ENCODE measurements at places on chromosomes 7 and 10. TPM values are rescaled to one million over a fixed set of nuclear protein-coding genes. Genes with fewer than 3 reads are reported as not detected.

DNA sequence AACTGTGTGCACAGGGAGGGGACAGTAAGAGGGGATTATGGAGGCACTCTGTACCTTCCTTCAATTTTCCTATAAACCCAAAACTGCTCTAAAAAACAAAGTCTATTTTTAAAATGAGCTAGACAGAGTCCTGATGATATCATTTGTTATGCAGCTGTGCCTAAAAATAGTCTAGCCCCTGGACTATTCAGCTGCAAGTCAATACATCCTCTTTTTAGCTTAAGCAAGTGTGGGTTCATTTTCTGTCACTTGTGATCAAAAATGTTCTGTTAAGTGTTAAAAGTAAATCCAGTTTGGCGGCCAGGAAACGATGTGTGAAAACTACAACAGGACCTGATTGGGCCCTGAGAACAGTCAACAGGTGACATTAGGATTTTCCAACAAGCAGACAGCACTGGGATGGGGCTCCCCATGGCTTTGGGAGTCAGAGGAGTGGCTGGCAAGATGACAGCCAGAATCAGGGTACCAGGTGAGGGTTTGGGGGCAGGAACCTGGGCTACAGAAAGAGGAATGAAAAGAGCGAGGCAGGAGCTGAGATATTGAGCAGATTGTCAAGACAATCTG lies 33.9 kb downstream of the FAM107B start:
- no peaks in the 10 kb centered on the region for H3K27me3 ChIP-seq
- peaks cover 35% of the 10 kb centered on the region for H3K4me1 ChIP-seq
- H3K27ac ChIP-seq: no peak overlapping the region
- DNase-seq: no peak
- H3K36me3 ChIP-seq: no peaks in the 10 kb centered on the region
- no peak overlapping the region for H3K4me3 ChIP-seq

Gene NPFFR1
- total RNA-seq: not detected

Gene ZKSCAN5
- 7.7 TPM for total RNA-seq

Gene CALCR
- total RNA-seq: not detected

- H3K36me3 ChIP-seq: no peaks in the 10 kb centered on the region
- no peak overlapping the region for H3K4me3 ChIP-seq
- DNase-seq: no peak
- H3K27me3 ChIP-seq: no peaks in the 10 kb centered on the region
- H3K27ac ChIP-seq: no peak overlapping the region
- no peaks in the 10 kb centered on the region for H3K4me1 ChIP-seq
Measured at GRCh38 chr10:91185239-91185875, 35.1 kb upstream of the PCGF5 start.

Gene AKR1C8
- not detected for total RNA-seq

GRCh38 chr7:142323706-142324105 lies 65.8 kb upstream of the PRSS58 start:
- no peaks in the 10 kb centered on the region for H3K36me3 ChIP-seq
- no peak for DNase-seq
- no peaks in the 10 kb centered on the region for H3K27me3 ChIP-seq
- H3K4me3 ChIP-seq: no peak overlapping the region

DNA sequence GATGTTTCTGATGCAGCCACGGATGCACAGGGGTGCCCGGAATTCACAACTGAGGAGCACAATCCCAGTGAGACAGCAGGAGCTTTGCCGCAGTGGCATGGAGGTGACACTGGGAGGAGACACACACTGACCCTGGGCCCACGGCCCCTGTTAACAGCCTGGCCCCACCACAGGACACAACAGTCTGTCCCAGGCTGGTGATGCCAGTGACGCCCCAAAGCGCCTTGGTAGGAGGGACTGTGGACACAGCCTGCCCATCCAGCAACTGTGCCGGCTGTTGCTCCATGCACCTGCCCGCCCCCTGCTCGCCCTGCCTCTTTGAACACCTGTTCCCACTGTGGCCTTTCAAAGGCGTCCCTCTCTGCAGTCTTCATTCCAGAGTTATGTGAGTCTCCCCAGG lies 49.8 kb downstream of the KLF6 start:
- H3K4me3 ChIP-seq: no peak overlapping the region
- H3K27ac ChIP-seq: no peak overlapping the region
- no peak for DNase-seq

Gene PTPRZ1
- 5.6 TPM for total RNA-seq

Gene PHKG1
- 18.7 TPM for total RNA-seq

Gene ARHGAP21
- 57.8 TPM for total RNA-seq

GRCh38 chr7:1645071-1645409 lies 25.0 kb upstream of the ELFN1 start:
- no peaks in the 10 kb centered on the region for H3K36me3 ChIP-seq
- no peak overlapping the region for H3K4me3 ChIP-seq
- DNase-seq: no peak
- no peak overlapping the region for H3K27ac ChIP-seq
- H3K4me1 ChIP-seq: no peaks in the 10 kb centered on the region

Gene AEBP1
- 182 TPM for total RNA-seq

- DNase-seq: no peak
- no peak overlapping the region for H3K4me3 ChIP-seq
- H3K27ac ChIP-seq: no peak overlapping the region
- H3K36me3 ChIP-seq: peaks cover 20% of the 10 kb centered on the region
- no peaks in the 10 kb centered on the region for H3K27me3 ChIP-seq
Measured at GRCh38 chr7:4109481-4110110, 572.5 kb upstream of the FOXK1 start.

DNA sequence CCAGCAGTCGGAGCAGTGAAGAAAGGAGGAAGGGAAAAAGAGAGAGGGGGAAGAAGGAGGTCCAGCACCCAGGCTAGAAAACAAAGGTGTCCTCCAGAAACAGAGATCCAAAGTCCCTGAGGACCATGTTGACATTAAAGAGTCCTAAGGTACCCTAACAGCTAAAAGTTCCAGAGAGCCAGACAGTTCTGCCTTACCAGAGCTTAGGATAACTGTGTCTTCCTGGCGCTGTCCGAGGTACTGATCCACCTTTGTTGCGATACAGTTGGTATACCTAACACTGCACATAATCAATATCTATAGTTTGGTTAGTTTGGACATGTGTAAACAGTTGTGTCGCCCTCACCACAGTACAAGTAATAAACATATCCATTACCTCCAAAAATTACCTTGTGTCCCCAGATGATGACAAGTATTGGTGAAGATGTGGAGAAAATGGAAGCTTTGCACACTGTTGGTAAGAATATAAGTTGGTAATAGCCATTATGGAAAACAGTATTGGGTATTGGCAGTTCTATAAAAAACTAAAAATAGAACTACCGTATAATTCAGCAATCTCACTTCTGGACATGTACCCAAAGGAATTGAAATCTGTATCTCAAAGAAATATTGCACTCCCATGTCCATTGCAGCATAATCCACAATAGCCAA lies 59.8 kb downstream of the GRID1 start:
- H3K4me3 ChIP-seq: no peak overlapping the region
- H3K27ac ChIP-seq: no peak overlapping the region
- no peak for DNase-seq

DNA sequence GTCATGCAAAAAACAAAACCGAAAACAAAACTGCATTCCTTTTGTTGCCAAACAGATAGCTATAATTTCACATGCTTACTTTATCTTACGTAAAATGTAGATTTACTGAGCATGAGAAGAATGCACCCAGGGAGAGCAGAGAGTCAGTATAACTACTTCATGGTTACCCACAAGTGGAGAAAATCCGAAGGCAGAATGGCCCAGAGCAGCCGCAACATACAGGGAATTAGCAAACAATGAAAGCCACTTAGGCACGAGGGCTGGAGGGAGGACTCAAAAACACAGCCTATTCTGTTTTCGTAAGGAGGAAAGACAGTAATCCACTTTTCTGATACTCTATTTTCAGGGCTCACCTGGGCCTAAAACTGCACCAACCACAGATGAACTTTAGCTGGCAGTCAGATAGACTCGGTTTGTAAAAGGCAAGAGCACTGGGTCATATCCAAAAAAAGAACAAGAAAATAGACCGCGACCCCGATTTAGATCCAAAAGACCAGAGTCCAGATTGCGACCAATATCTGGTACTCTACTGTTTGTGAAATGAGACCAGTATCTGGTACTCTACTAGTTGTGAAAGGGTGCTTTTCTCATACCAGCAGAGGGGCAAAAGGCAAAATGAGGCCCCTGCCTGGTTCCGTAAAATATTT lies 1.3 kb downstream of the ITPRIP start:
- peak overlapping the region; percentile 99 for H3K27ac ChIP-seq
- H3K4me1 ChIP-seq: no peaks in the 10 kb centered on the region
- H3K27me3 ChIP-seq: no peaks in the 10 kb centered on the region

Gene TBC1D12
- total RNA-seq: 16.3 TPM

DNA sequence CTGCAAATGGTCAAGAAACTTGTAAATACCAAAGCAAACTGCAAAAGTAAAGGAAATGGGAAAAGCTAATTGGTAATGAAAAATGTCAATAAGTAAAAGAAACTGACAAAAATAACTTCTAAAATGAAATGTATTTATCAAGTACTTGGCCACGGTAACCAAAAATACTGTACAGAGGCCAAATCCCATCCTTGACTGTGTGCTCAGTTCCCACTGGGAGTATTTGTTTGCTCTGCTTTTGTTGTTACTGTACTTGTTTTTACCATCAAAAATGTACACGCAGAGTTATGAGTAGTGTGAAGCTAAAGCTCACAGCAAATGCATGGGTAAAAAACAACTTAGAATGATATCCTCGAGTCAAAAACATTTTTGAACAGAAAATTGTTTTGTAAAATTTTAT lies 31.1 kb downstream of the ENKUR start:
- no peaks in the 10 kb centered on the region for H3K36me3 ChIP-seq
- no peaks in the 10 kb centered on the region for H3K27me3 ChIP-seq
- DNase-seq: no peak
- H3K4me3 ChIP-seq: no peak overlapping the region

DNA sequence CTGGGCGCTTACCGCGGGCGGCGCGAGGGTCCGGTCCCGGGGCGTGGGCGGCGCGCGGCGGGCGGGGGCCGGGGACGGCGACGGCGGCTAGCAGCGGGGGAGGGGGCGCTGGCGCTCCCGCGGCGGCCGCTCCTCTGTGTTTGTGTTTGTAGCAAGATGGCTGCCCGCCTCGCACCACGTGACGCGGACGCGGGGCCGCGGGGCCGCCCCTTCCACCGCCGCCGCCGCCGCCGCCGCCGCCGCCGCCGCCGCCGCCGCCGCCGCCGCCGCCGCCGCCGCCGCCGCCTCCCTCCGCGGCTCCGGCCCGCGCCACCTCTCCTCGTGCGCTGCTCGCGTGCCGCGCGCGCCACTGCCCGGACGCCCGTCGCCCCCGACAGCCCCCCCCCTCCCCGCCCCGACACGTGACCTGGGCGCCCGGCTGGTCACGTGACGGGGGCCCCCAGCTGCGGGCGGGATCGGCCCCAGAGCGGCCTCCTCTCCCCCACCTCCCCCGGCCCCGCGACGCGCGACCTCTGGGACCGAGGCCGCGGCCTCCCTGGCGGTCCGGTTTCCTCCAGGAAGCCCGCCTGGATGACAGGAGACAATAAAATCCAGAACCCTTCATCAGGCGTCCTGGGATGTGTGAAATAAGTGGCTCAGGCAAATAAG lies at the start of gene GIGYF1:
Gene GIGYF1, minus strand, starts transcription at position 153 of the 648 bp plus-strand sequence. CDS start 6,012 bp downstream, outside the sequence.
- peak; percentile 89 for DNase-seq
- H3K27me3 ChIP-seq: no peaks in the 10 kb centered on the region
- peak within 1 kb of the TSS; percentile 86 for H3K27ac ChIP-seq
- H3K36me3 ChIP-seq: no peaks in the 10 kb centered on the region

DNA sequence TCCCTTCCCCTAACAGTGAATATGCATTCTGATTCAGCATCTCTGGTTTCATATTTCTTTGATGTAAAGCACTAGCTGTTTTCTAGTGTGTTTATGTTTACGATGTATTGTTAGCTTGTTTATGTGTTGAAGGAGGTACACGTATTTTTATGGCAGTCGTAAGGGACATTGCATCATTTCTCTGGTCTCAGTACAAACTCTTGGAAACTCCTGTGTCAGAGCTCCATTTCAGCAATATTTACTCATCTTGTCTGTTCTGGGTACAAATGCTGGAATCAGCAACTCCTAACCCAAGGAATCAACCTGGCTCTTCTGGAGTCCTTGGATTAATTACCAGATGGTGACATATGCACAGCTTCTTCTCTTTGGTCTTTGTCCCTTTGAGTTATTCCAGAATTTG lies 270.0 kb upstream of the PLXDC2 start:
- no peak for DNase-seq
- no peak overlapping the region for H3K27ac ChIP-seq
- H3K27me3 ChIP-seq: no peaks in the 10 kb centered on the region
- no peaks in the 10 kb centered on the region for H3K36me3 ChIP-seq
- no peak overlapping the region for H3K4me3 ChIP-seq

Gene HTR7
- total RNA-seq: 1.4 TPM

- no peaks in the 10 kb centered on the region for H3K36me3 ChIP-seq
- no peaks in the 10 kb centered on the region for H3K27me3 ChIP-seq
- no peaks in the 10 kb centered on the region for H3K4me1 ChIP-seq
Measured at GRCh38 chr7:2019711-2020511, 212.8 kb downstream of the MAD1L1 start.

DNA sequence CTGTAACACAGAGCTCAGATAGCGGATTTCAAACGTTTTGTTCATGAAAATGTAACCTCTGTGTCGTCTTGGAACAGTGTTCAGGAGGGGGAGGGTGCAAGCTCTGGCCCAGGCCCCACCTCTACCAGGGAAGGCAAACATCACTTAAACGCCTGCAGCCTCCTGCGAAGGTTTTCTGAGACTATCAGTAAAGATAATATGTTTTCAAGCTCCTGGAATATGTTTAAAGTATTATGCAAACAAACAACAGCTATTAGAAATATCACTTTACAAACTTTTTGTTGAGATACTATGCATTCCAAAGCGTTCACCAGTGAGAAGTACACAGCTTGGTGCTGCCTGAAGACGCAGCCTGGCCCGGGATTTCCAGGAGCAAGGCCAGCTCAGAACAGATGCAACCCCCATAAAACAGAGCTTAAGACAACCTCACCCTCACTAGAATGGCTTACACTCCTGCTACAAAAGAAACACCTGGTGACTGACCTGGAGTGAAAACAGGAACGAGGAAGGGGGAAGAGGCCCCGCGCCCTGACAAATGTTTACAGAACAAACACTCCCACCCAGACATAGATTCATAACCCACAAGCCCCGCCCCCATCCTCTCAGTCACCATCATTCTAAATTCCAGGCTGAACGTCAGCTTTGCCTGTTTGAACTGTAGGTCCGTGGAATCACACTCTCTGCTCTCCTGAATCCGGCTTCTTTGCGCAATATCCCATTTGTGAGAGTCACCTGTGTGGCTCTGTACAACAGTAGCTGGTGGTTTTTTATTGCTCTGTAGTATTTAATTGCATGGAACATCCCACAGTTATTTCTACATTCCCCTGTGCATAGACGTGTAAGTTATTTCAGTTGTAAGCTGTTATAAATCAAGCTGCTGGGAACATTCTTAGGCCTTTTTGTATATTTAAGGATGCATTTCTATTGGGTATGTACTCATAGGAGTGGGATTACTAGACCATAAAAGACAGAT lies 155.0 kb downstream of the PTPRN2 start:
- peak; percentile 86 for DNase-seq
- peaks cover 26% of the 10 kb centered on the region for H3K4me1 ChIP-seq
- H3K27ac ChIP-seq: peak overlapping the region; percentile 92
- no peaks in the 10 kb centered on the region for H3K27me3 ChIP-seq
- no peaks in the 10 kb centered on the region for H3K36me3 ChIP-seq
- peak overlapping the region; percentile 2 for H3K4me3 ChIP-seq

Gene DDC
- 0.36 TPM for total RNA-seq

- H3K4me1 ChIP-seq: no peaks in the 10 kb centered on the region
- no peaks in the 10 kb centered on the region for H3K36me3 ChIP-seq
- H3K27me3 ChIP-seq: no peaks in the 10 kb centered on the region
- H3K4me3 ChIP-seq: no peak overlapping the region
Measured at GRCh38 chr7:1901431-1902210, 231.5 kb downstream of the ELFN1 start.

Gene C7orf33
- not detected for total RNA-seq

Gene GPR15LG
- not detected for total RNA-seq

- peak overlapping the region; percentile 95 for H3K27ac ChIP-seq
- H3K36me3 ChIP-seq: peaks cover 2% of the 10 kb centered on the region
- no peak overlapping the region for H3K4me3 ChIP-seq
- DNase-seq: no peak
- H3K27me3 ChIP-seq: no peaks in the 10 kb centered on the region
Measured at GRCh38 chr7:149625947-149626392, 128.4 kb upstream of the ZNF746 start.

Data from sigmoid colon (tissue), 7 donors.